Hepatocyte (in vitro differentiated cells): ENCODE measurements at places on chromosomes 6 and 20.

GRCh38 chr6:119880840-119881239, 531.3 kb upstream of the MAN1A1 start:
- DNase-seq, result no peak

DNA sequence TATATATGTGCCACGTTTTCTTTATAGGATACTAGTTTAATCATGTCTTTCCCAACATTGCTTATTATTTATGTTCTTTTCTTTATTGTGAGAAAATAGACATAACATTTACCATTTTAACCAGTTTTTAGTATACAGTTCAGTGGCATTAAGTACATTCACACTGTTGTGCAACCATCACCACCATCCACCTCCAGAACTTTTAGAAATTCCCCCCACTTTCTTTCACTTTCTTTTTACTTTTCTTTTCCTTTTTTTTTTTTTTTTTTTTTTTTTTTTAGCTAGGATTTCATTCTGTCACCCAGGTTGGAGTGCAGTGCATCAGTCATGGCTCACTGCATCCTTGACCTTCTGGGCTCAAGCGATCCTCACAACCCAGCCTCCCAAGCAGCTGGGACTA, 18.5 kb downstream of the RBCK1 start:
- DNase-seq, result no peak

GRCh38 chr6:40471243-40471642, 115.9 kb downstream of the LRFN2 start:
- DNase-seq, result no peak

DNA sequence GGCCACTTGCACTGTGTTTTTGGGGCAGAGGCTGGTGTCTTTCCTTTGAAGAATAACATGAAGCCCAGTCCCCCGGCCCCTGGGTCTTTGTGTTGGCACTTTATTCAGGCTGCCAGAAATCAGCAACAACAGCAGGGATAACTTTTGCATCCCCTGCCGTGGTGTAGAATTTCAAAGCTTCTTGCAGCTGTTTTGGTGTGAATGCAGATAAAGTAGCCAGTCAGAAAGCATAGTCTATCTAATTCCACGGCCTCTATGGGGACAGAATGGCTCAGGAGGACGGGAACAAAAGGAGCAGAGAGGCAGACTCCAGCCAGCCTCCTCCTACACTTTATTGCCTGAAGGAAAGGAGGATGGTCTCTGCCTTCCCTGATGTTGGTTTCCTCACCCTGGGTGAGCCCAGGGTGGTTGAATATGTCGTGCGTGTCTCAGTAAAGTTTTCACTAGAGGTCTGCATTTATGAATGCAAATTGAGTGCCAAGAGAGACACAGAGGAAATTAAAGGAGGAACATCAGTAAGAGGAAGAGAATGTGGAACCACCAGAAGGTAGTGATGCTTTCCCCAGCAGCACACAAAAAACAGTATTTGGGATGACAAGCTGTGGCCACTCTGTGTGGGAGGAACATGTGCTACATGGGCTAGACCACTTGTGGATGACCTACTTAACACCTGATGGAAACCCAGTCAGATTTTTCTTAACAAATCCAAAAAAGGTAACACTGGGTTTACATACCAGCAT, 125.9 kb upstream of the TRAF3IP2 start:
- DNase-seq, result no peak

DNA sequence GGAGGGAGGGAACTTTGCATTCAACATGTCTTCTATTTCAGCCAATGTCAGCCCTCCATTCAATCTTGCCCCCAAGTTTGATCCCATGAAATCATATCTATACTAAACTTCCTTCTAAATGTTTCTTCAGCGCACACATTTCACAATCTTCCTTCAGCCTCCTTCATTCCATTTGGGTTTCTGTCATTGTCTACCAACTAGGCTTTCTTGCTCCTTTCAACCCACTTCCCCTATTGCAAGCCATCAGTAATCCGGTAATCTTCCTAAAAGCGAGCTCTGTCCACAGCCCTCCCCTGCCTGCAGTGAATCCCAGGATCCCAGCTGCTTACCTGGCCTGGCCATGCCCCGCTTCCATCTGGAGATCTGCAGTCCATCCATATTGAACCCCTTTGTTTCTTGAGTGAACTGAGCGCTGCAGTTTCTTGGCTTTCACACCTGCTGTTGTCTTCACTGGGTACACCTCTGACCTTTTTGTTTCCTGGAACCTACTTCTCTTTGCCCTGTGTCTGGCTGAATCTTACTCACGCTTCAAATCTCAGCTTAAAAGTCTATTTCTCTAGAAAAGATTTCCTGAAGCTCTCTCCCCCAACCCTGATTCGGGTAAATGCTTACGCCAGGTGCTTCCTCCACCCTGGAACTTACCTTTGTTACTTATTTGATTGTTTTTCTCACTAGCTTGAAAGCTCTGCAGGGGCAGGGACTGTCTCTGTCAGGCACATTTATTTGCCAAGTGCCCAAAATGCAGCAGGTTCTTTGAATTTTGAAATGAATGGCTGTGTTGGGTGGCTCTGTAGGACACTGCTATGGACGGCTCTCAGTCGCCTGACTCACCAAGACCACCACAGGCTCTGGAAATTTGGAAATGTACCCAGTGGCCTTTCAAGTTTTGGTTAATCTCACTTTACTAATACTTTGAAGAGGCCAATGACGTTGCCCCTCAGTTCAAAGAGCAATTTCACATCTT, 50.3 kb downstream of the ADTRP start:
- DNase-seq, result no peak
